ENCODE measurements at places on chromosomes 6 and 20.

DNA sequence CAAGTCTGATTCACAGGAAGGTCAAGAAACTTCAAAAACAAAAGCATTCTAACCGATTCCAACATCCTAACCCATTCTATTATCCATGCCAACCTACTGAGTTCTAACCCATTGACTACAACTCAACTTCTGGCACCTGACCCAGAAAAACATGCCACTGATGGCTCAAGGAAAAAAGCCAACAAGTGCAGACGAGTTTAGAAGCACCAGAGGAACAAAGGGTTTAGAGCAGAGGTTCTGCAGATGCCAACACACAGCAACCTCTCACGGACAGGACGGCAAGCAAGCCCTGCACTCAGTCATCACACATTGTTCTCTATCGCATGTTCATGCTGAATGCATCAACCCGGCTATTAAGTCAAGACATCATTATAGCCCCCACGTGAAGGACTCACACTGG lies 25.2 kb upstream of the MC3R start:
- no peaks in the 10 kb centered on the region for H3K4me1 ChIP-seq
- H3K27me3 ChIP-seq, result no peaks in the 10 kb centered on the region
- no peak overlapping the region for H3K27ac ChIP-seq

DNA sequence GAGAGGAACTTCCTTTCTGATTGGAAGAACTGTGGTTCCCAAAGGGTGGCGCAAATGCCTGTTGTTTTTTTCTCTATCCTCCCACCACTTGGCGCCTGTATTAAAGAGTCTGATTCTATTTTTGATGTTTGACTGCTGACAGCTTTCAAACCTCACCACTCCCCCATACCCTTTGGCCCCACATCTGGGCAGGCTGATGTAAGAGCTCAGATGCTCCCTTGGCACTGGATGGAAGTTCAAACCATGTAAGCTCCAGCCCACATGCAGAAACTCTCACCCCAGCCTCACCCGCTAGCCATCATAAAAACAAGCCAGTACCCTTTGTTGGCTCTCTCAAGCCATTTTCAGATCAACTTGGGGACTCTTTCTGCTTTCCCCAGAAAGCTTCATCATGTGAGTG lies 20.0 kb upstream of the TMEM14A start:
- no peak overlapping the region for H3K4me3 ChIP-seq
- H3K4me1 ChIP-seq, result no peaks in the 10 kb centered on the region
- H3K36me3 ChIP-seq, result no peaks in the 10 kb centered on the region

- no peaks in the 10 kb centered on the region for H3K27me3 ChIP-seq
- DNase-seq, result no peak
- H3K27ac ChIP-seq, result no peak overlapping the region
- H3K36me3 ChIP-seq, result no peaks in the 10 kb centered on the region
Measured at GRCh38 chr6:114520976-114521375, 178.2 kb upstream of the HS3ST5 start.

DNA sequence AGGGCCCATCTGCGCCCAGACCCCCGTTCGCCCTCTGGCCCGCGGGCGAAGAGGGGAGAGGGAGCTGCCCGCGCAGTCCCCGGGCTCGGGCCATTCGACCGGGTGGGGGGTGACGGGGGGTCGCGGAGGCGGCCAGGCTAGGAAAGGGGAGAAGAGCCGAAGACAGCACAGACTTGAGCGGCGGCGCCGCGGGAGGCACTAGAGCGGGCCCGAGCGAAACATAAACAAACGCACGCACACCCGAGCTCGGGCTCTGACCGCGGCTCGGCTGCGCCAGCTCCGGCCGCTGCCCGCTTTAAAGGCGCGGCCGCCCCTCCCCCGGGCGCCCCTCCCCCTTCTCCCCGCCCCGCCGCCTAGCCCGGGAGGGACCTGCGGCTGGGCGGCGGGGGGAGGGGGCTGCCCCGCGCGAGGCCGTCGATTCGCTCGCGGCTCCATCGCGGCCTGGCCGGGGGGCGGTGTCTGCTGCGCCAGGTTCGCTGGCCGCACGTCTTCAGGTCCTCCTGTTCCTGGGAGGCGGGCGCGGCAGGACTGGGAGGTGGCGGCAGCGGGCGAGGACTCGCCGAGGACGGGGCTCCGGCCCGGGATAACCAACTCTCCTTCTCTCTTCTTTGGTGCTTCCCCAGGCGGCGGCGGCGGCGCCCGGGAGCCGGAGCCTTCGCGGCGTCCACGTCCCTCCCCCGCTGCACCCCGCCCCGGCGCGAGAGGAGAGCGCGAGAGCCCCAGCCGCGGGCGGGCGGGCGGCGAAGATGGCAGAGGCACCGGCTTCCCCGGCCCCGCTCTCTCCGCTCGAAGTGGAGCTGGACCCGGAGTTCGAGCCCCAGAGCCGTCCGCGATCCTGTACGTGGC lies at the start of gene FOXO3:
TSS of gene FOXO3 (plus strand) at position 455 of the 846 bp plus-strand sequence. CDS start at position 747, 292 bp downstream.
- peaks cover 39% of the 10 kb centered on the region for H3K4me1 ChIP-seq
- no peaks in the 10 kb centered on the region for H3K27me3 ChIP-seq
- H3K27ac ChIP-seq, result peak within 1 kb of the TSS; percentile 99
- H3K4me3 ChIP-seq, result peak within 1 kb of the TSS; percentile 82

- H3K27ac ChIP-seq, result no peak overlapping the region
- no peak overlapping the region for H3K4me3 ChIP-seq
- peaks cover 19% of the 10 kb centered on the region for H3K4me1 ChIP-seq
- DNase-seq, result no peak
- H3K27me3 ChIP-seq, result no peaks in the 10 kb centered on the region
- no peaks in the 10 kb centered on the region for H3K36me3 ChIP-seq
Measured at GRCh38 chr6:16305246-16305725, 66.9 kb downstream of the GMPR start.

- H3K27me3 ChIP-seq, result no peaks in the 10 kb centered on the region
- H3K4me3 ChIP-seq, result no peak overlapping the region
- no peaks in the 10 kb centered on the region for H3K4me1 ChIP-seq
Measured at GRCh38 chr6:14875481-14876063, 370.3 kb upstream of the JARID2 start.

- H3K27ac ChIP-seq, result no peak overlapping the region
- H3K27me3 ChIP-seq, result no peaks in the 10 kb centered on the region
- H3K36me3 ChIP-seq, result no peaks in the 10 kb centered on the region
- no peak for DNase-seq
- no peak overlapping the region for H3K4me3 ChIP-seq
- H3K4me1 ChIP-seq, result no peaks in the 10 kb centered on the region
Measured at GRCh38 chr20:46483879-46484278, 29.5 kb downstream of the ZNF334 start.

DNA sequence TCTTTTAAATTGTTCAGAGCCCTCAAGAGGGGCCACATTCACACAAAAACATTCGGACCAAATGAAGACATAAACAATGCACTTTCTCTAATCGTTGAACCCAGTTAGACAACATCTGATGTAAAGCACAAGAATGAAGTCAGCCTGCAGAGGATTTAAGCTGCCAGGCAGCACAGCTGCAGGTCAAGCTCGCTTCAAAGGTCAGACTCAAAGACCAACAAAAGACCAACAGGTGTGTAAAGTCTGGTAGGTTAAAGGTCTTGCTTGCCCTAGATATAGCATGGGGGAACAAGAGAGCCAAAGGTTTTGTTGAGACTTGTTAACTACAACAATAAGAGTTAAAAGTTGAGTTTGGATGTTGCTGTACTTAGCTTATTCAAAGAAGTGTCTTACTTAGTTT lies 26.7 kb upstream of the MYLIP start:
- no peaks in the 10 kb centered on the region for H3K36me3 ChIP-seq
- no peak overlapping the region for H3K27ac ChIP-seq
- no peak for DNase-seq
- no peaks in the 10 kb centered on the region for H3K4me1 ChIP-seq
- H3K27me3 ChIP-seq, result no peaks in the 10 kb centered on the region
- H3K4me3 ChIP-seq, result no peak overlapping the region

DNA sequence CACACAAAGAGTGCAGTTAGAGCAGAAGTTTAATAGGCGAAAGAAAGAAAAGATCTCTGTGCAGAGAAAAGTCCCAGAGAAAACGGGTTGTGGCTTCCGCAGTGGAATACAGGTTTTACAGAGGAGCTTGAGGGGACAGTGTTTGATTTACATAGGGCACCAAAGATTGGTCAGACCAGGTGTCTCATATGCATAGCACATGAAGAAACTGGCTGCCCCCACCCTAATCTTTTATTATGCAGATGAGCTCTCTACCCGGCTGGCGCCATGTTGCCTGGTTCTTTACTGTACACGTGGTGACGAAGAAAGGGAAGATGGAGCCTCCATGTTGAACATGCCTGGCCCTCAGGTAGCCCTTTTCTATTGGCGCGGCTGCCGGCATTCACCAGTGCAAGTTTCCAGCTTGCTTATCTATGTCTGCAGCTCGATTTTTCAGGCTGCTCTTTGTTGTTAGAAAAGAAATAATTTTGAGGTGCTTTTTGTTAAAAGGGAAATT lies 47.4 kb downstream of the SLC35B3 start:
- no peaks in the 10 kb centered on the region for H3K27me3 ChIP-seq
- H3K27ac ChIP-seq, result no peak overlapping the region
- H3K36me3 ChIP-seq, result no peaks in the 10 kb centered on the region
- DNase-seq, result no peak
- no peak overlapping the region for H3K4me3 ChIP-seq

GRCh38 chr6:149441740-149442139 lies 41.7 kb downstream of the SUMO4 start:
- H3K4me1 ChIP-seq, result no peaks in the 10 kb centered on the region
- H3K27ac ChIP-seq, result no peak overlapping the region
- peaks cover 66% of the 10 kb centered on the region for H3K27me3 ChIP-seq
- no peak for DNase-seq
- H3K36me3 ChIP-seq, result no peaks in the 10 kb centered on the region
- H3K4me3 ChIP-seq, result no peak overlapping the region

Measured in K562 (cell line).